ENCODE measurements at places on chromosomes 5 and 9.

- no peak for DNase-seq
Observed at GRCh38 chr5:154118893-154119336, 71.6 kb upstream of the GALNT10 start.

GRCh38 chr5:78109891-78110324 is 184.6 kb downstream of the AP3B1 start:
- DNase-seq: no peak

GRCh38 chr5:156907667-156908066 is 55.4 kb downstream of the TIMD4 start:
- DNase-seq: no peak

GRCh38 chr5:111278858-111279504 is 54.8 kb downstream of the CAMK4 start:
- DNase-seq: no peak

DNA sequence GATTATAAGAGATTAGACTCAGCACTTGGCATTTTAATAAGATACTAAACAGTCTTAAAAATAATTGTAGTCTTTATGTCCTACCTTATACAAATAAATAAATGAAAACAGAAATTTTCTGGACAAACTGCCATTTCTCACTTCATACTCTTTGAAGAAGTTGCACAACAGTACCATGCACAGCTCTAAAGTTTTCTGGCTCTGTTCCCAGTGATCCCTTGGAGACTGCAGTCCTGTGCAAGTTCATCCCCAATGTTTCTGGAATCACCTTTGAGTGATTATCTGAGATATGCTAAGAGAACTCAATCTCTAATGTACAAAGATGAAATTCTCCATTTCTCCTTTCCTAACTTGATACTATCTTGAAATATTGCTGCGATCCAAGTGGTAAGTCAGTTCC is 330.4 kb upstream of the EDIL3 start:
- DNase-seq: no peak
